Activated T-cell treated with anti-CD3 and anti-CD28 coated beads, Interleukin-2, amount 50 U/mL, for 24 hours (primary cell): ENCODE measurements at places on chromosomes 5 and 9.
A peak's percentile ranks its signal among the peaks of the same experiment; 100 is the strongest.

DNA sequence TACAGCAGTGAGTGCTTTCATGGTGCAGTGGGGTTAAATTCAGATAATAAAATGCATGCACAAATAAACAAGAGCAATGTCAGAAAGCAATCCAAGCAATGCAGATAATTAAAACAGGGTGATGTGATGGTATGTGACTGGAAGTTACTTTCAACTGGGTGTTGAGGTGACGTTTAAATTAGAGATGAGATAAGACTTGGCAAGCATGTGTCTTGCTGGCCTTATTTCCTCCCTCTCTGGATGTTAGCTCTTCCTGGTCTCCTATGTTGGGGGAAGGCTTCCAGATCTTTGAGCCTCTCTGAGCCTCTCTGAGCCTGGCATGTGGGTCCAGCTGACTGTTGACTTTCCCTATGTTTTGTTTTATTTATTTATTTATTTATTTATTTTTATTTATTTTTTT is 54.4 kb downstream of the DOCK2 start:
- no peak for DNase-seq

DNA sequence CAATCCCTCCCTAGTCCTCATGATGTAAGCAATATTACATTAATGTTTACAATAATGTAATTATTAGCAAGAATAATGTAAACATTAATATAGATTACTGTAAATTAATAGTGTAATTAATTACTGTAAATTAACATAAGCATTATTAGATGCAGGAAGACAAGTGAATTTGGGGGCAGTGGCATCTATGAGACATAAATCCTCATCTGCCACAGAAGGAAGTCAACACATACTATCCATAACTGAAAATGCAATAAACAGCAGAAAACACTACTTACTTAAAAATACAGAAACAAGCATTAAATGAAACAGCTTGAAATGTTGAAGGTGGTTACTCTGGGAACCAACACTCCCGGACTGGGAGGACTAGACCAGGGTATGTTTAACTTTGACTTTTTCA is 685 bp upstream of the NIPSNAP3A start:
- DNase-seq: no peak

GRCh38 chr5:142748568-142749249 is 21.5 kb upstream of the ARHGAP26 start:
- peak; percentile 67 for DNase-seq

DNA sequence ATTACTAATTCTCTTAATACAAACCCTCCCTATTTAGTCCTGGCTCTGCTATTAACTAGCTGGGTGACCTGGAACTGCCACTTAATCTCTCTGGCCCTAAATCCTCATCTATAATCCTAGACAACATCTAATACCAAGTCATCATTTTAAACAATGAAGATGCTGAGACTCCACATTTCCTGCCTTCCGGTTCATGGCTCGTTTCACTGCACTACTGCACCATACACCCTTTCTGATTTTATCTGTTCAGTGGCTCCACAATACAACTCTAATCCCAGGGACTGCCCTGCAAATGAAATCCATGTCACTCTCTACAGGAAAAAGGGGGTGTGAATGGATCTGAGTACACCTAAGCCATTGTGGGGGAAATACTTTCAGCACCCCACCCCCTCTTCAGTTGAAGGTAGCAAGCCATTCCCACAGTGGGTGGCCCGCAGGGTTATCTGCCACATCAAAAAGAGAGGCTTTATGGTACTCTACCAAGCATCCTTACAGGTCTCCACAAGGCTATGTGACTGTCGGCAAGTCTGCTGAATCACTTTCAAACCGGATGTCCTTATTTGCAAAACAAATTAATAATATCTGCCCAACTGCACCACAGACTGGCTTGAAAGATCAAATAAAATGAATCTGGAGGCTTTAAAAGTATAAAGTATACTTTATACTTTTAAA is 89.5 kb downstream of the EPB41L4A start:
- no peak for DNase-seq

DNA sequence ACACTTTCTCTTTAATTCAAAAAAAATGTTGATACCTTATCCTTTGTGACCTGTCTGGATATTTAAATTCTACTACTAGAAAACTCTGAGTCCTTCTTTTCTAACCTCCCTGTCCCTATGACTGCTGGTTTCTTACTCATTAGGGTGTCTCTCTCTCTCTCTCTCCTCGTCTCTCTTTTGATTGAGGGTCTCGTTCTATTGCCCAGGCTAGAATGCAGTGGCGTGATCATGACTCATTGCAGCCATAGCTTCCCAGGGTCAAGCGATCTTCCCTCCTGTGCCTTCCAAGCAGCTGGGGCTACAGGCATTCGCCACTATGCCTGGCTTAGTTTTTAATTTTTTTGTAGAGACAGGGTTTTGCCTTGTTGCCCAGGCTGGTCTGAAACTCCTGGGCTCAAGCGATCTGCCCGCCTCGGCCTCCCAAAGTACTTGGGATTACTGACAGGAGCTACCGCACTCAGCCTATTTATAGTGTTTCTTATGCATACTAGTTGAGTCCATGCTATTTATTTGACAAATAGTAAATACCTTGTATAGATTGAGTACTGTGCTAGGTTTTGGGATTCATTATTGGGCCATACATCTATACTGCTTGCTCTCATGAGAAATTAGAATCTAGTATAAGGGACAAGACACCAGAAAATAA is 61.9 kb downstream of the NSD1 start:
- DNase-seq: no peak

DNA sequence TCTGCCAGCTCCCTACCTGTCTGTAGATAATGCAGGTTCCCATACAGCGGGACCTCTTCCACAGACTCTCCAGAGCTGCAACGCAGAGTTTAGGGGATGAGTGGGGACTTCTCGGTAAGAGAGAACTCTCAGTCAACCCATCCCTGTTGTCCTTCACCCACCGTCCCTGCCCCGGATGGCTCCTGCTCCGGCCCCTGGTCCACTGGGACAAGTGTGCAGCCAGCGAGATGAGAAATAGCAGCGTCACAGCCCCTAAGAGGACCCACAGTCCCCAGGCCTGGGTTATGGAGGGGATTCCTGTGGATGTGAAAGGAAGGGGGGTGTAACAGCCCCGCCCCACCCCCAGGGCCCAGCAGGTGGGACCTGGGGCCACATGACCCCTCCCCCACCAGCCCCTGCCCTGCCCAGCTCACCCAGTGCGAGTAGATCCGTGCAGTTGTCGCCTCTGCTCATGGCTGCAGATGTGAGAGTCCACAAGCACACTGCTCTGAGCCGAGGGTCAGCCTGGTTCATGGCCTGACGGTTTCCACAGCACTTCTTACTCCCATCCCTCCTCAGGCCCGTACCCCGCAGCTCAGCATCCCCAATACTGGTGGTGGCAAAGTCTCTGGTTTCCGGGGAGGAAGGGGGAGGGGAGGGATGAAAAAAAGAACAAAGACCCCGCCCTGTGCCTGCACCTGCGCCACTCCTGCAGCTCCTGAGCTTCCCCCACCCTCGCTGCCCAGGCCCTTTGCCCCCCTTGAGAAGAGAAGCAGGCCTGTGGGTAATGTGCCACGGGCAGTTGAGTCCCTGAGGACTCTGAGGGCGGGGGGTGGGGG is at the start of gene SIT1:
Gene SIT1, minus strand, starts transcription at position 591 of the 818 bp plus-strand sequence. Its CDS starts 78 bp downstream, at position 513.
- DNase-seq: peak; percentile 67

- DNase-seq: peak; percentile 57
Measured at GRCh38 chr5:39164016-39164415, 55.3 kb downstream of the FYB1 start.

GRCh38 chr9:106069241-106069640 is 374.9 kb downstream of the TMEM38B start:
- DNase-seq: no peak

DNA sequence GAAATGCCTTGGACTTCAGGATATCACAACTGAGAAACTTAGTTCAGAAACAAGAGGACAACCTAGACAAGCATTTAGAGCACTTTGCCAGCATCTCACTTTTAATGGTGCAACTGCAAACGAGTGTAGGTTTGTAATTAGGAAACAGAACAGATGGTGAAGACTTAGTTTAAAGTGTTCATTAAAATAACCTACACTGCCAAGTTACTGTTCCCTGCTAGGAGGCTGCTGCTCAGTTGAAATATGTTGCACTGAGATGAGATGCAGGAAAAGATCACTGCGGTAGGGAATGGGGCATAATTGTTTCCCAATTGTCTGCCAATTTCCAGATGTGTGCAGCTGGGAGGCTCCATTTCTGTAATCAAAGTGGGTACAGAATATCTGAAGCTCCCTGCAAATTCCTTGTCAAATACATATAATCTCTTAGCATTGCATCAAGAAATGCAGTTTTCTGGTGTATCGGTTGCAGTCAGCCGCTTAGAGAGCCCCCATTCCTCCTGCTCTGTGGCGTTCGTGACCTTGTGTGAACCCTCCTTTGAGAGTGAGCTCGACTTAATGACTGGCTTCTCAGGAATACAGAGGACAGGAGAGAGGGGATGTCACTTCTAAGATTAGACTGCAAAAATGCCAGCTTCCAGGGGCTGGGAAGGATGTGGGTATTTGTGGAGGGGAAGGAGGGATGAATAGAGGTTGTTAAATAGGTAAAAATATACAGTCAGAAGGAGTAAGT is 448.9 kb downstream of the MED10 start:
- no peak for DNase-seq

- DNase-seq: no peak
Measured at GRCh38 chr9:35891646-35892045, 14.4 kb upstream of the HRCT1 start.

GRCh38 chr9:116816484-116816883 is 129.4 kb downstream of the TRIM32 start:
- DNase-seq: no peak

GRCh38 chr5:126234563-126235195 is 188.5 kb upstream of the GRAMD2B start:
- no peak for DNase-seq

DNA sequence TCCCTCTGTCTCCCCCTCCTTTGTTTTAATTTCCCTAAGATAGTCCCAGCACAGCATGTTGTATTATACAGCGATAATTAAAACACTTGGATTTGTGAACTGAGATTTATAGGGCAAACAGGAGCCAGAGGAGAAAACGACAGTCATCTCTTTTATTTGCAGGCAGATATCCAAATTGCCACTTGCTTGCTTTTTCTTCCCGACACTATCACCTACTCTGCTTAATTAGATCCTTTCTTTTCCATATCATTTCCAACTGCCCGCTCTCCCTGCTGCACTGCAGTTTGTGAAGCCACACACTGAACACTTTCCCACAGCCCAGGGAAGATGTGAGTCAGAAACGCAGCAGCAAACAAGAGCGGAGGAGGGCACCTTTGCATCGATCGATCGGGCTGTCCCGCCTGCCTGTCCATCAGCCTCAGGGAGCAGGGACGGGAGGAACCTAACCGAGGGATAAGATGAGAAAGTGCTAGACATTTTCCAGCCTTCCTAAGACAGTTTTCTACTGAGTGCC is 35.8 kb upstream of the SPRY4 start:
- DNase-seq: no peak

DNA sequence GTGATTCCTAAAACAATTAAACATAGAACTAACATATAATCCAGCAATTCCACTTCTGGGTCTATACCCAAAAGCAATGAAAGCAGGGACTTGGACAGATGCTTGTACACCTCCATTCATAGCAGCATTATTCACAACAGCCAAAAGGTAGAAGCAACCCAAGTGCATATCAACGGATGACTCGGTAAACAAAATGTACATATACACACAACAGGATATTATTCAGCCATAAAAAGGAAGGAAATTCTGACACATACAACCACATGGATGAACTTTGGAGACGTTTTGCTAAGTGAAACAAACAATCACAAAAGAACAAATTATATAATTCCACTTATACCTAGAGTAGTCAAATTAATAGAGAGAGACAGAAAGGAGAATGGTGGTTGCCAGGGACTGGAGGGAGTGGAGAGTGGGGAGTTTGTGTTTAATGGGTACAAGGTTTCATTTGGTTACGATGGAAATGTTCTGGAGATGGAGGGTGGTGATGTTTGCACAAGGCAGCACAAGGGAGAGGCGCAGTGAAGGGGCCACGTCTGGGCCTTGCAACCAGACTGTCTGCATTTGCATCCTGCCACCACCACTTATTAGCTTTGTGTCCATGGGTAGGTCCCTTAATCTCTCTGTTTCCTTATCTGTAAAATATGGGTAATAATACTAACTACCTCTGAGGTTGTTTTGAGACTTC is 36.3 kb upstream of the RLN1 start:
- DNase-seq: no peak

GRCh38 chr5:169022718-169023117 is 278.2 kb downstream of the SLIT3 start:
- DNase-seq: no peak

- DNase-seq: no peak
Measured at GRCh38 chr9:14399756-14400657, 86.1 kb upstream of the NFIB start.

GRCh38 chr9:129458155-129458661 is 162.7 kb downstream of the C9orf50 start:
- DNase-seq: peak; percentile 62

- DNase-seq: no peak
Measured at GRCh38 chr9:114278881-114279570, 43.9 kb upstream of the ORM1 start.

GRCh38 chr9:16039218-16039987 is 486.6 kb downstream of the CCDC171 start:
- no peak for DNase-seq

- no peak for DNase-seq
Measured at GRCh38 chr9:36974731-36975130, 59.3 kb downstream of the PAX5 start.

GRCh38 chr9:131799177-131799823 is 59.4 kb upstream of the RAPGEF1 start:
- DNase-seq: peak; percentile 63

GRCh38 chr9:113521693-113522255 is 58.2 kb downstream of the RGS3 start:
- DNase-seq: no peak

- DNase-seq: no peak
Measured at GRCh38 chr5:5617024-5617423, 194.5 kb downstream of the ICE1 start.

DNA sequence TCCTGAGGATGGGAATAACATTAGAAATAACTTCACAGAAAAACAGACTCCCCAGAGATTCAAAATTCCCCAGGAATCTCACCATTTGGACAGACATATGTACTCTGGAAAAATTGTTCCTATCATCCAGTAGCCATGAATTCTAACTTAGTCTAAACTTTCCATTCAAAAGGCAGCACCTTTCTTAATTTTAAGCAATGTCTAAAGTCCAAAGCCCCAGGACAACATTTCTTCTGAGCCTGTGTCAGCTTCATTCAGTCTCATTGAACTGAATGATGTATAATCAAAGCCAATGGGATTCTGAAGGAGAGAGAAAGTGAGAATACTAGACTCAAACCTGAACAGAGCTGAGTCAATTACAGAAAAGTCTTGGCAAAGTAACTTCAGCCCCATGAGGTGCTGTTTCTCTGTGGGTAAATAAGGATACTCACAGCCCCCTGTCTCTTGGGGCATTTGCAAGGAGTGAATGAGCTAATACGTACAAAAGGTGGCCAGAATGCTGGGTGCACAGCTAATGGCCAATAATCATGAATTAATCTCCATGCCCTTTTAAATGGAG is 140.6 kb downstream of the SEMA5A start:
- DNase-seq: no peak

- no peak for DNase-seq
Measured at GRCh38 chr9:127197861-127198430, 66.6 kb upstream of the GARNL3 start.

GRCh38 chr9:105449081-105449480 is 1.2 kb downstream of the FSD1L start:
- DNase-seq: no peak

GRCh38 chr9:101434998-101435397 is 576 bp downstream of the ALDOB start:
- DNase-seq: no peak
